Activated CD4-positive, alpha-beta memory T cell treated with anti-CD3 and anti-CD28 coated beads, Interleukin-2, amount 10 ng/mL, durations not matched to agents 7 days and 5 days (primary cell): ENCODE measurements at places on chromosomes 5 and 9. TPM values are rescaled to one million over a fixed set of nuclear protein-coding genes. Genes with fewer than 3 reads are reported as not detected.

DNA sequence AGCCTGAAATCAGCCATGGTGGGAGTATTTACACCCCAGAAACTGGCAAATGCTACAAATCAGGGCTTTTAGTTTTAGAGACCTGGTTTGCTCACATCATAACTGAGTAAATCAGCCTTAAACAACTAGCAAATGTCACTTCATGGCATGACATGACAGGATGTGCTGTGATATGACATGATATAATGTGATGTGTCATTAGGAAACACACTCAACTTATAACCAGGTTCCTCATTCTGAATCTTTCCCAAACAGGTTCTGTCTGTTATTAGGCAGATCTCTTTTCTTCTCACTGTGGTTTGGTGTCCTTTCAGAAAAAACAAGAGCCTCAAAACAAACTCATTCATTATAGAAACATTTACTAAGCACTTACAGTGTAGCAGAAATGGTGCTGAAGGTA is 90.5 kb downstream of the ADAMTS12 start:
- no peak for DNase-seq

- no peak for DNase-seq
Measured at GRCh38 chr9:79135681-79136415, 435.9 kb upstream of the TLE4 start.

Gene ZDHHC11B
- not detected for total RNA-seq

Gene SH2D3C
- total RNA-seq = 80.8 TPM

GRCh38 chr5:113178073-113178779 is 201.6 kb downstream of the DCP2 start:
- no peak for DNase-seq

Gene ZBTB43
- 41.0 TPM for total RNA-seq

DNA sequence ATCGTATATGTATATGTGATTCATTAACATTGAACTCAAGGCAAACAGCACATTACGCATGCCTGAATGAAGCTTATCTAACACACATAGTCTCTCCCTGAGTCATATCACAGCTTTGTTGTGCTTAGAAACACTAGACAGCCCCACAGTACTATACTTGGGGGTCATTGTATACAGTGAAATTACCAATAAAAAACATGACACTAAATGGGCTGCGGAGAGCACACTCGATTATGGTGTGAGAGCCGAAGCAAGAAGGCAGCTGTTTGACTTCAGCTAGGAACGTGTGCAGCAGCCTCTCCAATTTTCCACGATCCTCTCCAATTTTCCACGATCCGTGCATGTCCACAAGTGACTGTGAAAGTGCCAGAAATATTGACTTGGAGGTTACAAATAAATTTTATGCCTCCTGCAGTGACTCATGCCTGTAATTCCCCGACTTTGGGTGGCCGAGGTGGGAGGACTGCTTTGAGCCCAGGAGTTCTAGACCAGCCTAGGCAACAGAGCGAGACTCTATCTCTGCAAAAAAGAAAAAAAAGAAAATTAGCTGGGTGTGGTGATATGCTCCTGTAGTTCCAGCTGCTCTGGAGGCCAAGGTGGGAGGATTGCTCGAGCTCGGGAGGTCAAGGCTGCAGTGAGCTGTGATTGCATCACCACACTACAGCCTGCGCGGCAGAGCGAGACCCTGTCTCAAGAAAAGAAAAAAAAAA is 102.4 kb downstream of the DAPK1 start:
- DNase-seq = no peak

- DNase-seq = no peak
Measured at GRCh38 chr5:165227515-165227914, 1722.1 kb downstream of the MAT2B start.

GRCh38 chr9:129282272-129282671 is 104.2 kb upstream of the IER5L start:
- DNase-seq = no peak

DNA sequence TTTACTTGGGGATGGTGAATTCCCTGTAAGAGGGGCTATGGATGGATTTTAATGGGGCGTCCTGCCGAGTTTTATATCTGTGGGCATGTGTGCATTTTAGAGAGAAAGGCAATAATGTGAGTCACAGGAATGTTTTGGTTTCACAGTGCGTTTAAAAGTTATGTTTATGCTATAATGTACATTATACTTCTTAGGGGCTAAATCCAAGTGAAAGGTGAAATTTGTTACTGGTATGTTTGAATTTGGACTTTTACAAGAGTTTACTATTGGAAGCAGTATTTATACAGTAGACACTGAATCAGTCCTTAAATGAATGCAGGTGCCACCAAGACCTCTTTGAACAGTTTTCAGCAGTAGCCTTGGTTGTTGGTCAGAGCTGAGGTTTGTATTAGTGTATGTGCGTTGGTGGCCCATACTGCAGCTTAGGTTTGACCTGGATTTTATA is 5.6 kb downstream of the JMY start:
- no peak for DNase-seq

- DNase-seq = no peak
Measured at GRCh38 chr5:112560371-112560770, 141.3 kb upstream of the EPB41L4A start.

DNA sequence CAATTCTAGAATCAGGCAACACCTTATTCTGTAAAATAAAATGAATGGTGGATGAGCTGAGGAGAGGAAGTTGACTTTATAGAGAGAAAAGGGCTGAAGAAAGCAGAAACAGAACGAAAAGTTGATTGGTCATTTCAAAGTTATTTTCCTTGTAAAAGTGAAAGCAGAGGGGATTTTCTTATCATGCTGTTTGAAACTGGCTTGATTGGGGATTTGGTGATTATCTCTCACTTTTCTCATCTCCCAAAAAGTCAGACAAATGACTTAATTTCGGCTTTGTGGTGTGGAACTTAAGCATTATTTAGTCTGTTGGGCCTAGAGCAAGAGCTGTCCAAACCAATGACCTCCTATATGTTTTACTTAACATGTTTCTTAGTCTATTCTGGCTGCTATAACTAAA is 60.5 kb upstream of the ITGA2 start:
- no peak for DNase-seq

GRCh38 chr5:69034898-69035297 is 58.9 kb upstream of the SLC30A5 start:
- no peak for DNase-seq

- DNase-seq = no peak
Measured at GRCh38 chr5:146116361-146116760, 11.0 kb upstream of the PLAC8L1 start.

DNA sequence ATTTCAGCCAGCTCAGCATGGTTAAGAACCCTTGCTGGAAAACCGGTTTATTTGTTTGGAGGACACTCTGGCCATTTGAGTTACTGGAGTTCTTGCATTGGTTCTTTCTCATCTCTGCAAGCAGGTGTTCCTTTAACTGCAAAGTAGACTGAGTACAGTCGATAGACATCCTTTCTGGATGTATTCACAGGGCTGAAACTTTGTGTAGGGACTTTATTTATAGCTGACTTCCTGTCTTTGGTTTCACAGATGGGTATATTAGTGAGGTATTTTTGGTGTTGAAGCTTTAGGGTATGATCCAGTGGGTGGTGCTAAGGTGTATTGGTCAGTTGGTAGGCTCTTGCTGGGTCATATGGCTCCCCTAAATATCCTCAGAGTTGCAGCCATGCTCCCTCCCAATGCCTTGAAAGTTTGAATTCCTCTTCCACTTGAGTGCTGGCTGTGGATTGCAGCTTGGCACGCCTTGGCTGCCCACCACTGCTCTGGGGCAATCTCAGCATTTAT is 666.0 kb upstream of the COX7C start:
- DNase-seq = no peak

Gene SLC24A2
- not detected for total RNA-seq

- DNase-seq = no peak
Measured at GRCh38 chr9:37200433-37201005, 80.1 kb downstream of the ZCCHC7 start.

DNA sequence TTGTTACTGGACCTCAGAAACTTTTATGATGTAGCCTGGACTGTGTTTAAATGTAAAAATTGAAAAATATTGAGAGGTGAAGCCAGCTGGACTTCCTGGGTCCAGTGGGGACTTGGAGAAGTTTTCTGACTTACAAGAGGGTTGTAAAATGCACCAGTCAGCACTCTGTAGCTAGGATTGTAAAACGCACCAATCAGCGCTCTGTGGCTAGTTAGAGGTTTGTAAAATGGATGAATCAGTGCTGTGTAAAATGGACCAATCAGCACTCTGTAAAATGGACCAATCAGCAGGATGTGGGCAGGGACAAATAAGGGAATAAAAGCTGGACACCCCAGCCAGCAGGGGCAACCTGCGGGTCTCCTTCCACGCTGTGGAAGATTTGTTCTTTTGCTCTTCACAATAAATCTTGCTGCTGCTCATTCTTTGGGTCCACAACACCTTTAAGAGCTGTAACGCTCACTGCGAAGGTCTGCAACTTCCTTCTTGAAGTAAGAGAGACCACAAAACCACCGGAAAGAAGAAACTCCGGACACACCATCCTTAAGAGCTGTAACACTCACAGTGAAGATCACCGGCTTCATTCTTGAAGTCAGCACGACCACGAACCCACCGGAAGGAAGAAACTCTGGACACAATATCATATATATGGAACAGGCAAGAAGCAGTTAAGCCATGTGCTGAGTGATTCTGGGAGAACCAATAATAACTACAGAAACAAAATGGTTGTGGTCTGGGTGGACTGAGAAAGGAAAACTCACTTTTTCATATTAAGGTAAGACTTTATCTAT is 201.3 kb downstream of the GABRG2 start:
- DNase-seq = no peak

Gene RASGRF2
- 3.3 TPM for total RNA-seq

Gene ACTBL2
- not detected for total RNA-seq

GRCh38 chr9:134783699-134784039 is 96.9 kb upstream of the FCN2 start:
- no peak for DNase-seq

GRCh38 chr5:137142764-137143605 is 356.1 kb downstream of the SPOCK1 start:
- DNase-seq = no peak

Gene PPIP5K2
- total RNA-seq = 53.7 TPM

Gene ADGRD2
- total RNA-seq = not detected

GRCh38 chr5:8362495-8362894 is 493.5 kb downstream of the MTRR start:
- DNase-seq = no peak

Gene ALG2
- 30.0 TPM for total RNA-seq

DNA sequence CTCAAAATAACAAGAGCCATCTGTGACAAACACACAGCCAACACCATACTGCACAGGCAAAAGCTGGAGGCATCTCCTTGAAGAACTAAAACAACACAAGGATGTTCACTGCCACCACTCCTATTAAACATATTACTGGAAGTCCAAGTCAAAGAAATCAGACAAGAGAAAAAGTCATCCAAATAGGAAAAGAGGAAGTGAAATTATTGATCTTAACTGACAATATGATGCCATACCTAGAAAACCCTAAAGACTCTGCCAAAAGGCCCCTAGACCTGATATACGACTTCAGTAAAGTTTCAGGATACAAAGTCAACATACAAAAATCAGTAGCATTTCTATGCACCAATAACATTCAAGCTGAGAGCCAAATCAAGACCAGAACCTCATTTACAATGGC is 30.0 kb upstream of the MACIR start:
- DNase-seq = no peak

Gene ZNF608
- total RNA-seq = not detected

DNA sequence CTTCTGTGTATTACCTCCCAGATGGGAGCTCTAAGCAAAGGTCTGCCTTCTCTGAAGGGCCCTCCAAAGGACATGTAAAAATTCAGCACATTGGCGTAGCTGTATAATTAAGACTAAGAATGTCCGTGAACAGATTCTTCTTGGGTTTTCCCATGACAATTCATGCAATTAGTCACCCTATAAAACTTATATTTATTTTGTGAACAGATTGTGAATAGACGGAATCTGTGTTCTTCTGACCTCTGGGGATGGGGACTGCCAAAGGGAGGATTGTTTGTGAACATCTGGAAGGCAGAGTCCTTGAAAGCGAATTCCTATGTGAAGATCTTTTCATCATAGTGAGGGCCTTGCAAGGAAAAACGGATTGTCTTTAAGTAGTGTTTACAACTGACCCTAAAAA is 111.3 kb downstream of the EGFLAM start:
- no peak for DNase-seq

GRCh38 chr9:123069010-123069481 is 35.6 kb downstream of the GPR21 start:
- DNase-seq = no peak

DNA sequence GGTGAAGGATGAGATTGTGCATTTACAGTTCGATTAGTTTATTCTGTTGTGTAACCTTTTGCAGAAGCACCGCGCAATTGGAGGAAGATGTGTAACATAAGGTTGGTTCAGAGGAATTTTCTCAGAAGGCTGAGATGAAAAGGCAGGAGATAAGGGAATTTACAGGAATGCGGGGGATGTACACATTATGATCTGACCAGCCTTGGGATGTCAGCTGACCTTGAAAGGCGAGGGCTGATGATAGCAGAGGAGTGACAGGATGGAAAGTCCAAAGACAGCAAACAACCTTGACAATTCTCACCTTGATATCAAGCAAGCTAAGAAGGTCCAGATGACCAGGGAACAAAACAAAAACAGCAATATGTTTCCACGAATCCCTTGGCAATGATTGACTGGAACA is 88.8 kb downstream of the OTULIN start:
- no peak for DNase-seq

GRCh38 chr9:94868464-94868863 is 142.0 kb downstream of the AOPEP start:
- DNase-seq = no peak

- DNase-seq = no peak
Measured at GRCh38 chr5:4797445-4797844, 342.7 kb upstream of the ADAMTS16 start.

Gene BHMT2
- not detected for total RNA-seq

Gene GABRA1
- not detected for total RNA-seq

DNA sequence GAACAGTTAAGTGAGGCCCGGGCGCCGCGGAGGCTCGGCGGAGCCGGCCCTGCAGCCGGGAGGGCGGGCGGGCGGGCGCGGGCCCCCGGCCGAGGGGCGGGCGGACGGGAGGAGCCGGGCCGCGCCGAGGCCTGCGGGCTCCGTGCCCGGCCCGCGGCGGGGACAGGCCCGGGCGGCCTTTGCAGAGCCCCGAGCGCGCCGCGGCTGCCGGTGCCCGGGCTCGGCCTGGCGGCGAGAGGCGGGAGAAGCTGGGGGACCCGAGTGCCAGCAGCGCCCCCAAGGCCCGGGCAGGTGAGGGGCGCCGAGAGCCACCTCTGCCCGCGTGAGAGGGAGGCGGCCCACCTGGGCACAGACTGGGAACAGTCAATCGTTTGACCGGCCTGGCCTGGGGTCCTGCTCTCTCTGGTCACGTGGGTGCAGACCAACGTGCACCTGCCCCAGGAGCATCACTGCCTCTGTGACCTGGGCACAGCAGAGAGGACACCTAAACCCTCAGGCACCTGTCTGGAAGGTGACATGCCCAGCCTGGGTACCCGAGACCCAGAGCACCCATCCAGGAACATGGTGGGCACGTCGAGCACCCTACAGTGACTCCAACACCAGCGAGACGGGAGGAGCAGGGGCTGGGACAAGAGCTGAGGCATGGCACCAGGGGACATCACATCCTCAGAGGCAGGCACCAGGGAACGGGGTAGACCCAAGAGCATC is 531 bp downstream of the MVB12B start:
- no peak for DNase-seq

Gene WDR38
- not detected for total RNA-seq
